T-helper 17 cell (primary cell): ENCODE measurements at places on chromosomes 4 and X.

- DNase-seq: no peak
Measured at GRCh38 chr4:73704314-73705055, 35.9 kb upstream of the CXCL8 start.

DNA sequence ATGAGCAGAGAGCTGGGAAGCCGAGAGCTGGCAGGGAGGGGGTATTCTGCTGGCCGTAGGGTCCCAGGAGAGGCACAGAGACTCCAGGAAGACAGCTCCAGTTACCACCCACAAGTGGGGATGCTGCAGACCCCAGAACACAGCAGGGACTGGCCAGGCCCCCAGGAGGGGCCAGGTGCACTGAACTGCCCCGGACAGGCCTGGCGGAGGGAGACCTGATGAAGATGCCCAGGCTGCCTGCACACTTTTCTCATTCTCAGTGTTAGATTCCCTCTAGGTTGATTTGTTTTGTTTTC, 110.8 kb downstream of the CPZ start:
- DNase-seq: no peak

DNA sequence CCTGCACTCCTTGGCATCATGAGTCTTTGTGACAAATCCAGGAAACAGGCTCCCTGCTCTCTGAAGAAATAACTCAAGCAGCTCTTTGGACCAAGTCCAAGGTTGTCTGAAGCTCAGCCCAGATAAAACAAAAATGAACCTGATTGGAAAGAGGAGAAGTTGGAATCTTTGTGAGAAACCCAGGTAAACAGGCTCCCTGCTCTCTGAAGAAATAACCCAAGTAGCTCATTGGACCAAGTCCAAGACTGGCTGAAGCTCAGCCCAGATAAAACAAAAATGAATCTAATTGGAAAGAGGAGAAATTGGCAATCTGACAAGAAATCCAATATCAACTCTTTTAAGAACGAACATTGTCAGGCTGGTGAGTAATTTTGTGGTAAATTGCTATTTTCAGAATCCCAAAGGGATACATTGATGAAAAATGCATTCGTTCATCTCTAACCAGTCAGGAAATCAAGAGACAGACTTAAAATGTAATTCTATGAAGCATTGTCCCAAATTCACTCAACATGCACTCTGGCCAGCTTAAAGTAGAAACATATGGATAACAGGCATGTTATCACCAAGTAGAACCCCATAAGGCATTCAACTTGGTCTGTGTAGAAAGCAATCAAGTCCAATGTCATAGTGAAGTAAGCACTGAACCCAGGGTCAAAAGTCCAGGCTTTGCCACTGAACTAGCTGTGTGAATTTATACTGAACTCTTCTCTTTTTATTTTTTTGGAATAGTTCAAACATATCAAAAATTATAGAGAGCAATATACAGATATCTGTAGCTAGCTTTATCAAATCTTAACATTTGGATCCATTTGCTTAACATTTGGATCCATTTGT, 16.8 kb upstream of the NFXL1 start:
- DNase-seq: no peak

GRCh38 chr4:7782783-7783182, 156.9 kb downstream of the AFAP1 start:
- no peak for DNase-seq

DNA sequence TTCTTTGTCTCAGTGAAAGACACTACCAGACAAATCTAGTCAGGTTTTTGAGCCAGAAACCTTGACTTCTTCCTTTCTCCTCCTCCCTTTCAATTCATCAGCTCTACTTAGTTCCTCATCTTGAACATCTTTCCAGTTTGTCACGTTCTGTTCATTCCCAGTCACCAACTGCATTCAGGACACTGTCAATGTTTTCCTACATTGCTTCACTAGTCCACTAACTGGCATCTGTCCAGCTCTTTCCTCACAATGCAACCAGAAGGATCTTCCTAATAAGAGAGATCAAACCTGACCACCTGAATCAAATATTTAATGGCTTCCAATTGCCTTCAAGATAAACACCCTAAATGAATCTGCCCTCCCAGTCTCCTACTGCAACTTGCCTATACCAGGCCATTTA, 52.5 kb downstream of the SYNPO2 start:
- DNase-seq: no peak

GRCh38 chrX:112784692-112785091, 55.9 kb downstream of the AMOT start:
- no peak for DNase-seq

DNA sequence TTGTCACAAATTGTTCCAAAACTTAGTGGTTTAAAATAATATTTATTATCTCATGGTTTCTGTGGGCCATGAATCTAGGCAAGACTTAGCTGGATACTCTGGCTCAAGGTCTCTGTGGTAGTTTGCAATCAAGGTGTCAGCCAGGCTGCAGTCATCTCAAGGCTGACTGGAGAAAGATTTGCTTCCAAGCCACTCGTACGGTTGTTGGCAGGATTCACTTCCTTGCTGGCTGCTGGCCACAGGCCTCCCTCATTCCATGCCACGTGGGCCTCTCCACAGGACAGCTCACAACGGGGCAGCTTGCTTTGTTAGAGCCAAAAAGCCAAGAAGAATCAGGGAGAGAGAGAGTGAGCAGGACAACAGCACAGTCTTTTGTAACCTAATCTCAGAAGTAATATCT, 101.4 kb downstream of the WWC2 start:
- no peak for DNase-seq

DNA sequence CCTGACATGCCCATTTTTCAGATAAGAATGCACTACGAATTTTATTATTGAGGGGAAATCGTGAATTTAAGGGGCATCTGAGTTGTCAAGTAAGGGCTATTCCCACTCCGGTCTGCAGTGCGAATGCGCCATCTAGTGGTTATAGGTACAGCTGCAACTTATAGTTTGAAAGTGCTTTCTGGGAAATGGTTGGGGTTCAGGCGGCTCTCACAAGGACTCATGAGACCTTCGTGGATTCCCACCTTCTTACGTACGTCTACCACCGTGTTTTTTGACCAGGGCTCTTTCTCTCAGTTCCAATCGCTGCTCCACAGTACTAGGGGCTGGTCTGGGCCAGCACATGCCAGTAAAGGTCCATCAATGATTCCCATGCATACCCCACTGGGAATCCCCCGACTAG, 12.3 kb downstream of the MSL3 start:
- no peak for DNase-seq

- DNase-seq: no peak
Measured at GRCh38 chr4:108795733-108796132, 32.9 kb upstream of the ETNPPL start.

GRCh38 chr4:38189445-38189844, 229.2 kb downstream of the PTTG2 start:
- no peak for DNase-seq

DNA sequence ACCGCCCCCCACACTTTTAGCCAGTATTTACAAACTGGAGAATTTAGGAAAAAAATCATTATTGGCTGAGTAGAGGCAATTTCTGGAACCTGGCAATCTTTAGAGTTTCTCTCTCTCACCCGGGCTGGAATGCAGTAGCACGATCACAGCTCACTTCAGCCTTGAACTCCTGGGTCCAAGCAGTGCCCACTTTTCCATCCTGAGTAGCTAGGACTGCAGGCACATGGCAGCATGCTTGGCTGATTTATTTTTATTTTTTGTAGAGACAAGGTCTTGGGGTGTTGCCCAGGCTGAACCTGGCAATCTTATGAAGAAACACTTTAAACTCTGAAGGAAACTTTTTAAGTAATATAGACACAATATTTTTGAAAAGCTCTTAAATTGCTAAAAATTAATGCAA, 120.1 kb downstream of the AFF1 start:
- no peak for DNase-seq

- no peak for DNase-seq
Measured at GRCh38 chr4:173958445-173958844, 325.0 kb downstream of the FBXO8 start.

- DNase-seq: no peak
Measured at GRCh38 chr4:2083116-2083825, 24.1 kb downstream of the NAT8L start.

- no peak for DNase-seq
Measured at GRCh38 chr4:14386196-14386595, 616.1 kb upstream of the CPEB2 start.

GRCh38 chrX:40444798-40445496, 135.8 kb upstream of the ATP6AP2 start:
- no peak for DNase-seq

- no peak for DNase-seq
Measured at GRCh38 chrX:13091111-13091765, 46.8 kb upstream of the FAM9C start.

DNA sequence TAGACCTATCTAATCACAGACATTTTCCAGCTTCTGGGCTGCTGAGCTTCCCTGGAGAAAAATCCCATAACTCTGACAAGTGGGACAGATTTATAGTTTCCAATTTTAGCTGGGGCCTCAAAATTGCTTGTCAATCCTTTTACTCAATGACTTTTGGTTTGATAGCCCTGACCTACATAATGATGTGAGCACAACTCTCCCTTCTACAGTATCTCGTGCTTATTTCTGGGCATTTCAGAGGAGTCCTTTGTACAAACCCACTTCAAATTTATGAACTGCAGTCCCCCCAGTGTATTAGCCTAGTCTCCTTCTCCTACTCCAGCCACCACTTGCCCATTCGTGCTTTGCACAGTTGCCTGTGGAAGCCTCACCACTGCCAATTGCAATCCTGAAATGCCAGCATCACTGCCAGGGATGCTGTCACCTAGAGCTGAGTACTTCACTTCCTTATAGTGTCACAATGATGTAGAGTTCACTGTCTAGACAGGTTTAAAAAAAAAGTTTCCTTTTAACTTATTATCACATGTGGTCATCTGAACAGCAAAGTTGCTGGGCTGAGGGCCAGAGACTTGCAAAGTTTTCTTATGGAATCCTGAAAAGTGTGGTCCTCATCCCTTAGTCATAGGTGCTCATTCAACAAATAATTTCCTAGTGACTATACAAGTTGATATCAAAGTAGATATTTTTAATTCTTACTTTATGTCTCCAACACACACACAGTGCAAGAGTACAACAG, 21.2 kb downstream of the TRAM1L1 start:
- DNase-seq: no peak

- no peak for DNase-seq
Measured at GRCh38 chr4:163485589-163485988, 8.9 kb upstream of the TMA16 start.

DNA sequence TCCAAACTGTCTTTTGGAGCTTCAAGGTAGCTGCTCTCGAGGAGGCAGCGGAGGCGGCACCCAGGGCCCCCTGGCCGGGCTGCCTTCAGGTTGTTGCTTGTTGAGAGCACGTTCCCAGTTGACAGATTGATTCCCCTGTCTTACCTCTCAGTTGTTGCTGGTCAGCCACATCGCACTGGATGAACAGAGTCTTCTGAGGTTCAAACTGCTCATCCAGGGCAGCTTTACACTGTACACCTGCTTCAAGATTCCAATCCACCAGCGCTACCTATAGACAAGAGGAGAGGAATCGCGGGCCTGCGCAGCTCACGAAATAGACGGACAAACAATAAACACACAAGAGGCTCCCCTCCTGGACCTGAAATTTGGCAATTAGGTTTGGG, 497 bp downstream of the HPGD start:
- DNase-seq: peak; percentile 7

GRCh38 chr4:181418496-181418895, 824.7 kb upstream of the TENM3 start:
- no peak for DNase-seq

GRCh38 chr4:17713779-17714178, 67.6 kb downstream of the FAM184B start:
- no peak for DNase-seq
